ENCODE measurements at places on chromosomes 12 and 14.

GRCh38 chr12:60421741-60422140, 825.9 kb downstream of the SLC16A7 start:
- DNase-seq: peak; percentile 29

GRCh38 chr12:80268924-80269749, 169.8 kb downstream of the OTOGL start:
- DNase-seq: peak; percentile 94

DNA sequence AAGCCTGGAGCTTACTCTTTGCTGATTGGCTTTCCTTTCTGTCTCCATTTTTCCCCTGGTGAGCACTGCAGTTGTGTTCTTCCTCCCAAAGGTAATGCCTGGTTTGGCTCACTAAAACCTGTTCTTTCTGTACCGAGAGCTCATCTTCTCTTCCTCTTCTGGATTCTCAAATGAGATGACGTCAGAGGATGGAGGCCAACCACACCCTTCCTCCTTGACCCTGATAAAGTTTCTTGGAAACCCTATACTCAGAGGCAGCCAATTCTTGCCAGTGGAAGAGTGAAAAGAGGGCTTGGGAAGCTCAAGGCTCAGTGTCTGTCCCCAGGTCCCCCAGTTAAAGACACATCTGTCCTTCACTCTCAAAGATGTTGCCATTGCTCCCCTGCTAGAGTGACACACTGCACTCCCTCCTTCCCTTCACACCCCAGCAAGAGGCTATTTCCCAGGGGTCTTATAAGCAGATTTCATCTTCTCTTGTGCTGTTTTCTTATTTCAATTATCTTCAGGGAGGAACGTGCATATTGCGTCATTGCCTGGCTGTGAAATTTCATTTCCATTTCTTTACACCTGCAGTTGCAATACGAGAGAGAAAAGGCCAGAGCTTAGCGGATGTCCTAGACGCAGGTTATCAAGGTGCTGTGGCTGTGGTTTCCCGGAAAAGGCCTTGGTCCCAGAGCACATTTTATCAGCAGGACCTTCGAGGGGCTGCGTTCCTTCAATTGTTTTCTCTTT, 27.3 kb downstream of the NTF3 start:
- no peak for DNase-seq

- no peak for DNase-seq
Measured at GRCh38 chr12:23587833-23588559, 361.5 kb downstream of the SOX5 start.

DNA sequence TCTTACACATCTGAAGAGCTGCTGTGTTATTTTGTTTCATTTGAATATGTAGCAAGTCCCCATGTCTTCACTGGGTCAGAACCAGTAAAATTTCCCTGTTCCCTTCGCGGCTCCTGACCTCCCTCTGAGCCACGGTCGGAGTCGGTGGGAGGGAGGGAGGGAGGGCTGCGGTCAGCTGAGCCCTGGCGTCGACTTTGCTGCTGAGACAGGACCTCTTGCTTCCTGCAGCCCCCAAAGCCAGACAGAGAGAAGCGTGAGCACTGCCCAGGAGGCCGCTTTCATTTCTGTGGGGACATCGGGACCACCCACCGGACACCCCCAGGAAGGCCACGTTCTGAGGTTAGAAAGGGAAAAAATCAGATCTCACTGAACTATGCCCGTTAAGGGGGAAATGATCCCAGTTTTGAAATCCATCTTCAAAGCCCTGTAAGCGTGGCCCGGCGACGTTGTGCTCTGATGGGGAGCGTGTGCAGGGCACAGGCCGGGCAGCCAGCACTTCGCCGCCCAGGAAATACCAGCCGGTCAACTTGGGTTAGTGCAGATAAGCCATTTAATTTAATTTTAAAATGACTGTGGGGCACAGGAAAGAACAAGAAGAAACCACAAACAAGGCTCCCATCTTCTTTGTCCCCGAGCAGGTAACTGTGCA, 42.1 kb downstream of the NOC4L start:
- no peak for DNase-seq

- peak; percentile 63 for DNase-seq
Measured at GRCh38 chr14:74038020-74038859, 19.1 kb downstream of the BBOF1 start.

DNA sequence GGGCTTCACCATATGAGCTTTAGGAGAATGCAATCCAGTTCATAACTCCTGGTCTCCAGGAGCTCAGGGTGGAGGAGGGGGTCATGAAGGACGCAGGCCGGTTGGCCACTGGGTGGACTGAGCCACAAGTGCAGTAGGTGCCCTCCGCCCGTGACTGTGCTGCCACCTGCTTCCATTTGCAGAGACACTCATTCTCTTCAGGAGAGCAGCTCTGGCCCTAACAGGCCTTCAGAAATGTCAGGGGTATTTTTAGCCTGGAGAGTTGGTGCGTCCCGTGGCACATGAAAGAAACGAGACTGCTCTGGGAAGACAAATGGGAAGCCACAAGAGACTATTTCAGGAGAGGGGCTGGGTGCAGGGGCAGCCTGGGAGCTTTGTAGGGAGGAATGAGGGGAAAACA, 74.6 kb upstream of the MYL2 start:
- DNase-seq: no peak

DNA sequence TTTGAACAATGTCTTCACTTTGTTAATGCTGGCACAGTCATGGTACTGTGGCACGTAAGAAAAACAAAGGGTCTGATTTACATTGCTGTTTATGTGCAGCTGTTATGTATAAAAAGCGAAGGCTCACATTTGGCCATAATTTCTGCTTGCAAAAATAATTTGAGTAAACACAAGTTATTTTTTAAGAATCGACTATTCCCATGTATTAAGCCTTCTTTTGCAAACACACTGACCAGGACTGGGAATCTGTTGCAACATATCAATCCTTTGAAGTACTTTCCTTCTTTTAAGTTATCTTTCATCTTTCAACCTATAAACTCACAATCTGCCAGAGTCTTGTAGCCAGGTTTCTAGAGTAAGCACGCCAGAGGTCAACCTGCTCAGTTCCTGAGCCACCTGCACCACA, 145.4 kb upstream of the BMP4 start:
- DNase-seq: no peak

DNA sequence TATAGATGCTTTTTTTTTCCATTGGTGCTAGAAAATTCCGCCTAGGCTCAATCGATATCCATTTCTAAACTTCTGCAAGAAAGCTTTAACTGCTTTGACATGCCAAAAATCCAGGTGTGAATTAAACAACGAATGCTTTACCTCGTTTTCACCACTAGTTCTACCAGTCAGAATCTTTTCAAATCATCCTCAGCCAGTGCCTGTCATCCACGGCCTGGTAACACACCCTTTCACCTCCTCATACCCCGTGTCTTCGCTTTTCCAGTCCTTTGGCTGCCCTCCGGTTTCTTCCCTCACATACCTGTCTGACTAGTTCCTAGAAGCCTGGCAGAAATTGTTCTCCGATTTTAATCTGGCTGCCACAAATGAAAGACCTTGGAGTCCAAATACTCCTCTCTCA, 1.4 kb upstream of the PHC1 start:
- DNase-seq: peak; percentile 23

DNA sequence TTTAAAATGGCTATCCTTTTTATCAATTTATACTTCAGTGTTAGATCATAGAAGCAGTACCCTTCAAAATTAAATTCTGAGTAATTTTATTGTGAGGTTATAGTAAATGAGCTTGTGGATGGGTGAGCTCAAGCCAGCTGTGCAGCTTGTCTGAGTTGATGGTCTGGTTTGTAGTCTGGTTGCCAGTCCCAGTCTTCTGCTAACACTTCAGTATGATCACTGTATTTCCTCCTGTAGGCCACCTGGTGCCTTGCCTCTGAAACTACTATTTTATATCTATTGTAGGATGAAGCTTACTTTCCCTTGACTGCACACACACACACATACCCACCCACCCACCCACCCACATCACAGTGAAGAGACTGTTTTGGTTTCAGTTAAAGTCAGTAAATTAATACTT, 496.4 kb downstream of the PCNX1 start:
- DNase-seq: peak; percentile 25

DNA sequence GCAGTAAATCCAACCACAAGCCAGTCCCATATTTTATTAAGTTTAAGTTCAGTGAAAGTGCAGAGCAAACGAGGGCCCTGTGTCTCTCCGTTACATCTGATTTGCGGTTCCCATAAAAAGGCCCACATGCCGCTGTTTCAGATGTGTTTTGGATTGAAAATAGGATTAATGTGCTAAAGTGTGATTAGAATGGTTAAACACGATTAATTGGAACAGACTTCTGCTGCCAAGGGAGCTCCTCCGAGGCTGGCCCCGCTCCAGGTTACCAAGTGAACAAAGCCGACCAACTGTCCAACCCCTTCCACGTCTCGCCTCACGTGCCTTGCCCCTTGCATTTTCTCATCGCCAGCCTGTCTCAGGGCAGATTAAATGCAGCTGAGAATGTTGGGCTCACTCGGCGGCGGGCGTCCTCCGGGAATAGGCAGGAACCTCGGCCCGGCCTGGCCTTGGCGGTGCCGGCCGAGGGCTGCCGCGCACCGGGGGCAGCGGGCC, 166.5 kb upstream of the GSC start:
- DNase-seq: no peak

- DNase-seq: no peak
Measured at GRCh38 chr14:60188115-60188514, 22.9 kb upstream of the DHRS7 start.

DNA sequence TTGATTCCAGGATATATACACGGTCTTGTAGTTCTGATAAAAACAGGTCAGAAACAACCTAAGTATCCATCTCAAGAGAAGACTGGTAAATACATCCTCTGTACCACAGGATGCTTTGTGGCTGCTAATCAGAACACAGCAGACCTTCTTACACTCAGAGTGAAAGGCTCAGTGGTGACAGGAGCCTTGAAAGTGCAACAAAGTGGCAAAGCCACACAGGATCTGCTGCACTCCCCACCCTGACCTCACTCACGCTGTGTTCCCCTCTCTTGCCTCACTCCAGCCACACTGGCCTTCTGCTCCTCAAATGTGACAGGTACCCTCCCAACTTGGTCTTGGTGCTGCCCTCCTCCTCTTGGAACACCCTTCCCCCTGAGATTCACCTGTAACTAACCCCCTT, 98.1 kb upstream of the GRIP1 start:
- no peak for DNase-seq

GRCh38 chr14:72740966-72741825, 152.7 kb downstream of the DPF3 start:
- no peak for DNase-seq

DNA sequence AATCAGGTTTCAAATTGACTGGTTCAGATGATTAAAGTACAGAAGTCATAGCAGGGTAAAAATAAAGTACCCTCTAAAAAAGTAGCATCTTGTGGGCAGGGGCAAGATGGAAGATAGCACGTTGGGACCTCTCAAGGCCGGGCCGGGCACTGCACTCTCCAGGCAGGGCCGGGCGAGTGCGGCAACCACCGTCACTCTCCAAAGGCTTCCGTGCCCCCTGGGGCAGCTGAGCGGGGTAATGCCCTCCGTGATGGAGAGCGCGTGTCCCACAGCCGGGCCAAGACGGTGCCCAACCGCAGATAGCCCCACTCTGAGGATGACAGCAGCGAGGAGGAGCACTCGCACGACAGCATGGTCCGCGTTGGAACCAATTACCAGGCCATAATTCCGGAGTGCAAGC, 8.6 kb upstream of the PLXNC1 start:
- no peak for DNase-seq

DNA sequence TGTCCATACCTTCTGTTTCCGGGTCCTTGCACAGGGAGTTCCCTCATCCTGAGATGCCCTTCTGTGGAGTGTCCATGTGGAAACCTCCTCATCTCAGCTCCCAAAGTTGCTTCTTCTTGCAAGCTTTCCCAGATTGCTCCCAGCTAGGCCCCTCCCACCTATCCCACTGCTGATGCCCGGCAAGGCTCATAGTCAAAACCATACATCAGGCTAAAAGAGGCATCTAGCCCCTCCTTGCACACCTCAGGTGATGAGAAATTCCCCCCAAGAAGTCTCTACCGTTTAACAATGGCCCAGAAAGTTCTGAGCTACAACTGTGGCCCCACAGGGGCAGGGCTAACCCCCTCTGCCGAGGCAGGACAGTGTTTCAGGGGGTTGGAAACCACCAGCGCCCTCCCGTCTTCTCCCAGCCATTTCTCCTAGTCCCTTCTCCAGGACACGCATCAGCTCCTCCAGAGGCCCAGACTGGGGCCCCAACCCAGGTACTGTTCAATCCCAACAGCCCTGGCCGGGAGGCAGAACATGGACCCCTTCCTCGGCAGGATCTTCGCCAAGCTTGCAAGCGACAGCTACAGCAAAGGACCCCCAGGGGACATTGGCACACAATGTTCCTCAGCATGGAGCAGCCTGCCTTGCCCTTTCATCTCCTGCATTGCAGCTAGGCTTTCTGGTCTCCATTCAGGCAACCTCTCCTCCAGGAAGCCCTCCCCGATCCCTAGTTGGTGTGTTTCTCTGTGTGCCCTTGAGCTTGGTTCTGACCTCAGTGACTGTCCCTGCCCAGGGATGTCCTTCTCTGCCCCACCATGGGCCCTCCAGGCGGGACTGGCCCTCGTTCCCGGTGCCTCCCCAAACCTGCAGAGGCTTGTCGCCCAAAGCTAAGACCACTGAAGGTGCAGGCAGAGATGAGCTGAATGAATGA, 4.5 kb upstream of the BEGAIN start:
- DNase-seq: no peak

DNA sequence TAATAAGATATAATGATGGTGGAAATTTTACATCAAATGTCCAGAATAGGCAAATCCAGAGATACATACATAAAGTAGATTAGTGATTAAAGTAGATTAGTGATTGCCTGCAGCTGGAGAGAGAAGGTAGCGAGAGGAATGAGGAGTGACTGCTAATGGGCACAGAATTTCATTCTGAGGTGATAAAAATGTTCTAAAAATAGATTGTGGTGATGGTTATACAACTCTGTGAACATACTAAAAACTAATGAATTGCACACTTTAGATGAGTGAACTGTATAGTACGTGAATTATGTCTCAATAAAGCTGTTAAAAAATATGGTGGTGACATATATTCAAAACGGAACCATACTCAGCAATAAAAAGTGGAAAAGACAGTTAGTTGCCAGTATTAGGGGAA, 41.7 kb downstream of the PPP2R5E start:
- no peak for DNase-seq

GRCh38 chr14:77102154-77102553, 4.1 kb downstream of the CIPC start:
- no peak for DNase-seq

- no peak for DNase-seq
Measured at GRCh38 chr12:112346194-112346593, 36.0 kb downstream of the HECTD4 start.

DNA sequence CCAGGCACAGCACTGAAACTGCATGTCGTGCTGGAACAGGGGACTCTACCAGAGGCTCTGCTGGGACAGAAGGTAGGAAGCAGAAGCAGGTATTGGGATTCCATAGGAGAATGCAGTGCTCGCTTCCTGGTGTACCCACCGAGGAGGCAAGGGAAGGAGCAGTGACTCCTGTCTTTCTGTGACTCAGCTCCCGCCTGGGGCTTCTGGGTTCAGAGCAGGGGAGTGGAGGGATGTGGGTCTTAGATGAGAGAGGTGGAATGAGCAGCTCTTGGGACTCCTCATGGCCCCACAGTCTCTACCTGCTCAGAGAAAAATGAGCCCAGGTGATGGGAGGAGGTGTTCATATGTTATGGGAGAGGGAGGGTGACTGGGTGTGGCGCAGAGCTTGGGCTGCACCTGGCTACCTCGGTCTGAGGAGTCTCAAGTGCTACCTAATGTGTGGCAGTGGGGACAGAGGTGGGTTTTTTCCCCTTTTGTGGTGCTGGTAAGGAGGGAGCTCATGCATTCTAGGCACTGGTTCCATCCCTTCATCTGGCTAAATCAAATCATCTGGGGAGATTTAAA, 26.3 kb downstream of the WNT5B start:
- DNase-seq: no peak

- peak; percentile 31 for DNase-seq
Measured at GRCh38 chr12:119594772-119595445, 1.3 kb downstream of the TMEM233 start.

- no peak for DNase-seq
Measured at GRCh38 chr14:39372656-39373055, 59.6 kb downstream of the FBXO33 start.

Data from ACHN (cell line).